GM23248 (cell line): ENCODE measurements at places on chromosomes 7 and 10.
A peak's percentile ranks its signal among the peaks of the same experiment; 100 is the strongest.

DNA sequence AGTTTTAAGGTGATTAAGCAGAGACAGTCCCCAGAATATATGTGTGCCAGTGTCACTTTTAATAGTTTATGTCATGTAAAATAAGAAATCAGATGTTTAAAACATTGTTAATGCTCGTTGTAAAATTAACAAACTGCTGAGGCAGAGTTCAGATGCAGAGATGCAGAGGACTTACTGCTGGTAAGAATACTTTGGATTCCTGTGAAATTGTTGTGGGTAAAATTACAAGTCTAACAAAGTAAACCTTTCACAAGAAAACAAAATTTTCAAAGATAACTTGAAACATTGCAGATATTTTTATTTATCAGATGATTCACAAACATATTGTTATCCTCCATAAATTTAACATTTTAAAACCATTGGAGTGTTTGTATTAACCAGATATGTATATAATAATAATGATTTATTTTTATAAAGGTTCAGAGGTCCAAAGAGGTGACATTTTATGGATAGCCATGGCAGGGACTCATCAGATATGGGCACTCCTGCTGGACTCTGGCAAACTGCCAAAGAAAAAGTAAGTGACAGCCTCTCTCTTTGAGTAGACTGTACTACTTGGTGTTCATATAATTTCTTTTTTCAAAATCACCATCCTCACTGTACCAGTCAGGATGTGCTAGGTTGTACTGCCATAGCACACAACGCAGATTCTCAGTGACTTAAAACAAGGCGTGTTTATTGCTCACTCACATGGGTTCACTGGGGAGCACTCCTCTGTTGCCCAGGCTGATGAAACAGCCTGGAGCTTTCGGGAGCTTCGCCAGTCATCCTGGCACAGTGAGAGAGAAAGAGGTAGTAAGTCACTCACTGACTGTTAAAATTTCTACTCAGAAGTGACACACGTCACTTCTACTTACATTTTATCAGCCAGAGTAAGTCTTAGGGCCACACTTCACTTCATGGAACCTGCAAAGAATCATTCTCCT lies 43.5 kb downstream of the NHLRC2 start:
- DNase-seq = no peak

DNA sequence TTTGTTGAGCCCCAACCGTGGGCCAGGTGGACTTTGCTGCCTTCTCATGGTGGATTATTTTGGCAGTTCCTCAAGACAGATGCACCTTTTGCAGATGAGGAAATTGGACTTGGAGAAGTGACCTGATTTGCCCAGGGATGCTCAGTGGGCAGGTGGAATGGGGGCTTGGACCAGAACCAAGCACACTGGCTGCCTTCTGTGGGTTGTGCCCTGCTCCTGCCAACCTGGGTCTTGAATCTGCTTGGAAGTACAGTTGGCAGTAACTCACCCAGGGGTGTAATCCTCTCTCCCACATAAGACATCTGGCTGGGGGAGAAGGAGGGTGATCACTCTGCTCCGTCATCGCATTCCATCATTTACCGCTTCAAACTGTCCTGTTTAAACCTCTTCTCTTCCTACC lies 110.5 kb upstream of the GPR26 start:
- no peak for DNase-seq

DNA sequence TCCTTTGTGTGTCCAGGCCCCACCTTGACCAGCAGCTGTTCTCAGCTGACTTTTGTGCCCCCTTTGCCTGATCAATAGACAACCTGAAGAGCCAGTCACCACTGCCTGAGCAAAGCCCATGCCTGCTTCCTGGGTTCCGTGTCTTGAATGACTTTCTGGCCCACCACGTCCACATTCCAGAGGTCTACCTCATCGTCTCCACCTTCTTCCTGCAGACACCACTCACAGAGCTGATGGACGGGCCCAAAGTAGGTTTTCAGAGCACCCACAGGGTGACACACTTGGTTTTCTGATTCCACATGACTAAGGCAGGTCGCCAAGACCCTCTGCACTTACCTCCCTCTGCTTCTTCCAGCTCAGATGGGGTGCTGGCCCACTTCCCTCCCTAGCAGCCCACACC lies 126.8 kb downstream of the WDFY4 start:
- DNase-seq = peak; percentile 50

DNA sequence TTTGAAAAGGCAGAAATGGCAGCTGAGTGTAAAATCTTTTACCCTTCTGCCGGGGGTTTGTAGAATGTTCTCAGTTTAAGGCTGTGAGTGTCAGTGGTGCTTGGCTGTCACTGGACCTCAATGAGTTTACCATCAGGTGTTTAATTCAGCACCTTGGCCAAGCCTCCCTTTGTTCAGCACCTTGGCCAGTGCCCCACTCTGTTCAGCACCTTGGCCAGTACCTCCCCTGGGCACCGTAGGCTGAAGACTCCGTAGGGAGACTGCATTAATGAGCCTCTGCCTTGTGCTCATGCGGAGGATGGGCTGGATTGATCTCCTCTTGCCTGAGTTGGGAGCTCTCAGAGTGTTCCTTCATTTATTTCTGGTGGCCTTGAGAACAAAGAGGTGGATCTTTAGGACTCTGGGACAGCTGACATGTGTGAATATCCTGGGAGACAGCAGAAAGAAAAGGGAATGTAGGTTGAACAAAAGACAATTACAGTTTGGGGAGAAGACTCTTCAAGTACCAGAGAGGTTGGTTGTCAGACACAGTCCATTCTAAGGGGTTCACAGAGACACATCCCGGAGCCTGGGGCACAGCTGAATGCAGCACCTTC lies 1.6 kb downstream of the FAM24A start:
- peak; percentile 56 for DNase-seq

DNA sequence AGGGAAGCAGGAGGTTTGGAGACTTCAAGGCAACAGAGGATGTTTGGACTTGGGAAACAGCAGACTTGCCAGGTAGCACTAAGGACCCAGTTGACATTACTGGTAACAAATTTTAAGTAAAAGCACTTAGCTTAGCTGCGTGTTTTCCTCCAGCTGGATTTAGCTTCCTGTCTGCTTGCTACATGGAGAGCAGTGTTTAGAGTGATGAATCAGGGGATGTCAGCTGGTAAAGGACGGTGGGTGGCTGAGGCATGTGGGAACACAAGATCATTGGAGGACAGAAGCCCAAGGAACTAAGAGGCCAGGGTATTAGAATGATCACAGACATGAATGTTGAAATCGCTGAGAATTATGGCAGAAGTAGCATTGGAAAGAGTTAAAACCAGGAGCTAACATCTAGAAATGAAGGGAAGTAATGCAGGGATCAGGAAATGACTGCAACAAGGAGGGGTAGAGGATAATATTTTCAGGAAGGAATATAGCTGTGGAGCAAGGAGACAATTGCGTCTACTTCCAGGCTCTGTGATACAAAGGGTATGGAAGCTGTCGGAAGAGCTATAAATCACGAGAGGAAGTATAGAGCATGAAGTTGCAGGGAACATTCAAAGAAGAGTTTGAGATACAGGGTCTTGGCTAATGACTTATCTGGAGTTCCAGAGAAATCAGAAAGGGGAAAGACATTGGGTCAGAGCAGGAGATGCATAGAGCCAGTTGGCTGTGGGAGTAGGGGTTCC lies 34.4 kb downstream of the CALD1 start:
- peak; percentile 60 for DNase-seq

- DNase-seq = peak; percentile 71
Measured at GRCh38 chr10:61733358-61733940, 70.7 kb downstream of the CABCOCO1 start.

GRCh38 chr10:118633786-118634185 lies 38.3 kb upstream of the PRLHR start:
- no peak for DNase-seq

DNA sequence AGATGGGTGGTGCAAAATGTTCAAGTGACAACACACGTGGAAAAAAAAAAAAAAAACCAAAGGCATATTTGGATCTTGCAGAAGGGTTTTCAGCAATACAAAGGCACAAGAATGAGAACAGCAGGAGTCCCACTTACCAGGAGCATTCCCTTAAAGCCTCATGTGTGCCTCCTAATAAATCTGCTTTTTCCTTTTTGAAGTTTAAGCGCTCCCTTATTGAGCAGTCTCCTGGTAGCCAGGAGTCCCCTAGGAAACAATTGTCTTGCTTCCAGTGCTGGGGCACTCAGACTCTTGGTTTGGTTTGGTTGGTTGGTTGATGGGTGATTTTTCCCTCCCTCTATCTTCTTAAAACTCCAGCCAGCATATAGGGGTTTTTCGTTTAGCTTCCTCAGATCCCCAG lies 321.8 kb upstream of the NFE2L3 start:
- no peak for DNase-seq

DNA sequence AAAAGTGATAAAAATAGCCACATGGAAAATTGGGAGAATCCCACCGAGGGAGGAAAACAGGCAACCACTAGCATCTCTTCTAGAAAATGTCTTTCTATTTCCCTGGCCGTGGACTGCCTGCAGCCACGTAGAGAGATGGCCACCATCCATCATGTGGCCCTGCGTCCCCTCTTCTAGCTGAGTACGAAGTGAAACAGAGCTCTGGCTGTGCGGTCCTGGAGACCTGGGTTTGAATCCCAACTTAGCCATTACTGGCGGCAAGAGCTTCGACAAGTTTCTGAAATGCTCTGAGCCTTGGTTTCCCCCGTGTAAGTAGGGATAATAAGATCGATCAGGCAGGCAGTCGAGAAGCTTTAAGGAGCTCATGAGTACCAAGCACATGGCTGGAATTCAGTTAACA lies 32.9 kb downstream of the ZCCHC24 start:
- no peak for DNase-seq

DNA sequence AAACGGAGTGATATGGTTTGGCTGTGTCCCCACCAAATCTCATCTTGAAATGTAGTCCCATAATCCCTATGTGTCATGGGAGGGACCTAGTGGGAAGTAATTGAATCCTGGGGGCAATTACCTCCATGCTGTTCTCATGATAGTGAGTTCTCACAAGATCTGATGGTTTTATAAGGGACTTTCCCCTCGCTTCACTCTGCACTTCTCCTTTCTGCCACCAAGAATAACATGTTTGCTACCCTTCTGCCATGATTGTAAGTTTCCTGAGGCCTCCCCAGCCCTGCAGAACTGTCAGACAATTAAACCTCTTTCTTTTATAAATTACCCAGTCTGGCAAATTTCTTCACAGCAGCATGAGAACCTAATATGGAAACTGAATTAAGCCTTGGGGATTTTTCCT lies 19.1 kb downstream of the FAM3C start:
- no peak for DNase-seq

DNA sequence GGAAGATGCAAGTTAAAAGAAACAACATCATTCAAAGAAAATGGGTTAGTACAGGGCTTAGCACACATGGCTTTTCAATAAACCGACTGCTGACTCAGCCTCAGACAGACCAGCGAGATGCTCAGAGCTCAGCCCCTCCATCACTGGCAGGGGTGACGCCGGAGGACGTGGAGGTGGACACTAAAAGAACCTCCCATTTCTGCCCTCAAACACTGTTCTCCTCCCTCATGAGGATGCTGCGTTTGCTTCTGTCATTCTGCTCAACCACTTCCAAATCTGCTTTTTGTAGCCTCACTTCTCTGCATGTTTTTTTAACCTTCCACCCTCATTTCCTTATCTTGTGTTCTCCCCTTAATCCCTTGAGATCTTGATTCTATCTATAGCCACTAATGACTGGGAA lies 15.3 kb downstream of the DENND11 start:
- no peak for DNase-seq

DNA sequence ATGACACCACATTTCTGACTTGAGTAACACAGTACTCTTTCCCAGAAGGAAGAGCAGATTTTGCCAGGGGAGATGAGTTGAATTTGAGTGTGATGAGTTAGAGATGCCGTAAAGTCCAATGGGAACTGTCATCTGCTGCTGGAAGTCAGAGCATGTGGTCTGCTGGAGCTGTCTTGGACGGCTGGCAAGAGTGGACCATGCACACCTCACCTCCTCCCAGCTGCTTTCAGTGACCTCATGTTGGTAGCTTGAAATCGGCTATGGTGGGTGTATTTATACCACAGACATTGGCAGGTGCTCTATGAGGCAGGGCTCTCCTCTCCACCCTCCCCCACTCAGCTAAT lies 82.3 kb downstream of the COL13A1 start:
- peak; percentile 74 for DNase-seq

DNA sequence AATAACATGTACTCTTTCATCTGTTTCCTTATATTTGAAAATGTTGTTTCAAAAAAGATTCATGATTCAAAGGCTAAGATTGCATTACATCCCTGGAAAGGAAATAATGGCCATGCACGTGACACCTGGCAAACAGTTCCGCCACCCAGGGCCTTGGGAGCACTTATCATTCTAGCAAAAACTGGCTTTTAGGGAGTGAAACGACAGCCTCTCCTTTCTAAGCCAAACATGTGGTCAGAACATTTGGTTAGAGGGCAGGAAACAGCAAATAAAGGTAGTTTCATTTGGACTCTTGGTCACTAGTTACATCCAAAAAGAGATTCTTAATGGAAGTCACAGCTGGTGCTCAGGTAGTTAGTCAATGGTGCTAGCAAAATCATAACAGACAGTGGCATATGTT lies 83.5 kb downstream of the FAS start:
- DNase-seq = peak; percentile 17

- DNase-seq = no peak
Measured at GRCh38 chr7:83921271-83921940, 272.5 kb upstream of the SEMA3E start.

DNA sequence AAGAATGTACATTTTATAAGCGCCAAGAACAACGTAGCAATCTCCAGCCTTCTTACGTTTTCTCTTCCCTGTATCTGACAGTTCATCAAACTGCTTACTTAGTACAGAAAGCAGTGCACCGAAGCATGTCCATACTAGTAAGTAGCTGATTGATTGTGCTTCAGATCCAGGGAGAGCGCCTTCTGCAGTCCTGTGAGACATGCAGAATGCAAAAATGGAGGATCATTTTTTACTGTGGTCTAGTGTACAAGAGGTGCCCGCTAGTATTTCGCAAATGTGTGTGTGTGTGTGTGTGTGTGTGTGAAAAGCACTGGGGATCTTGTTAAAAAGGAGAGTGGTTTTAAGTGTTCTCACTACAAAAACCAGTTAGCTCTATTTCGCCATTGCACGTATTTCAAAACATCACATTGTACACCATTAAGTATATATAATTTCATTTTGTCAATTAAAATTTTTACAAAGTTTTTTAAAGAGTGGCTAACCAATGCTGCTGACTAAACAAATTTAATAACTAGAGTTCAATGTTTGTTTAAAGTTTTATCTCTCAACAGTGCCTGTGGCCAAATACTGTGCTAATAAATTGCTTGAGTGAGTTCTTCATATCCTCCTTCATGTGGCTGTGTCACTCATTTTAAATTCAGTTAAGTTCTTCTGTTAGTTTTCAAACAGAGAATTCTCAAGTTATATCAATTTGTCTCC lies 99.6 kb downstream of the ZMYND11 start:
- DNase-seq = no peak

DNA sequence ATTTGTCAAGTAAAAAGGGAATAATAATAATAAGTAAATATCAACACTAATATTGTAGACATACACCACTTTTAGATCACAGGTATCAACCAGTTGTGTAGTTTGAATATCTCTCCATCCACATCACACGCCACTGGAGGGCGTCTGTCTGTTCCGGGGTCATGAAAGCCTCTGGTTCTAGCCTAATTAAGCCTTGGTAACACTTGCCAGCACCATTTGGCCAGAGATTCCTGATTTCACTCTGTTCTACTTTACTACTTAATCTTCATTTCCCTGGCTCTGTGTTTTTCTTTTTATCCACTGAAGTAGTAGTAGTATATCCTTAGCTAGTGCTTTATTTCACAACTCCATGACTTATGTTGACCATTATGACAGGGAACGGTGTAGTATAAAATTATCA lies 285.6 kb upstream of the POM121L12 start:
- DNase-seq = no peak
